T-helper 2 cell (primary cell): ENCODE measurements at places on chromosomes 5 and 9.

GRCh38 chr5:9056046-9056445 is 489.8 kb downstream of the SEMA5A start:
- no peak for DNase-seq

GRCh38 chr9:109859447-109859846 is 79.4 kb downstream of the PALM2AKAP2 start:
- no peak for DNase-seq

- DNase-seq: no peak
Observed at GRCh38 chr9:33043671-33044070, 18.6 kb downstream of the DNAJA1 start.

GRCh38 chr5:109767997-109768396 is 78.3 kb downstream of the MAN2A1 start:
- no peak for DNase-seq

DNA sequence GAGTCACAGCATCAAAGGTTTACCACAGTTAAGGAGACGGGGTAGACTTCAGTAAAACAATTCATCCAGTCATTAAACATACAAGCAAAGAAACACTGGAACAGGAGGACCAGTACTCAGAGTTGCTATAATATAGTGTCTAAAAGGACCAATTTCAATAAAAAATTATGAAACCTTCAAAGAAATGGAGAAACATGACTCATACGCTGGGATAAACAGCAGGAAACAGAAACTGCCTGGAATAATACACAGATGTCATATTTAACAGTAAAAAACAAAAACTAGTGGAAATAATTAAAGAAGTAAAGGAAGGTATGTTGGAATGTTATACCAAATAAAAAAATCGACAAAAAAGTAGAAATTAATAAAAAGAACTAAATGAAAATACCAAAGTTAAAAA is 1075.9 kb downstream of the NR2F1-AS1 start:
- no peak for DNase-seq

GRCh38 chr9:5274770-5275169 is 29.7 kb downstream of the RLN2 start:
- no peak for DNase-seq

- DNase-seq: no peak
Observed at GRCh38 chr9:16417161-16417560, 453.3 kb downstream of the BNC2 start.

DNA sequence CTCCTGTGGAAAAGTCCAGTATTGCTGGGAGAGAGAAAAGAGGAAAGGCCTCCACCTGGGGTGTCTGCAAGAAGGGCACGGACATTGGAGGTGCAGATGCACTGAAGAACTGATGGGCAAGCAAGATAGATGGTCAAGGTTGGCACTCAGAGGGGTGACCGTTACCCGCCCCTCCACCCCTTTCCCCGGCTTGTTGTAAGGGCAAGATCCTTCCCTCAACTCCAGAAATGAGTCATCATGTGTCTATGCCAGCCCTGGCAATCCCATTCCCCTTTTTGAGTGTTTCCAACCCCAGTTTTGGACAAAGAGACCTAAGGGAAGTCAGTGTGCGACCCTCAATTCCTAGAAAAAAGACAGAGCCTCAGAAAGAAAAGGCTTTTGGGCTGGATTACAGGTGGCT is 34.9 kb upstream of the ATP6V1G1 start:
- no peak for DNase-seq

DNA sequence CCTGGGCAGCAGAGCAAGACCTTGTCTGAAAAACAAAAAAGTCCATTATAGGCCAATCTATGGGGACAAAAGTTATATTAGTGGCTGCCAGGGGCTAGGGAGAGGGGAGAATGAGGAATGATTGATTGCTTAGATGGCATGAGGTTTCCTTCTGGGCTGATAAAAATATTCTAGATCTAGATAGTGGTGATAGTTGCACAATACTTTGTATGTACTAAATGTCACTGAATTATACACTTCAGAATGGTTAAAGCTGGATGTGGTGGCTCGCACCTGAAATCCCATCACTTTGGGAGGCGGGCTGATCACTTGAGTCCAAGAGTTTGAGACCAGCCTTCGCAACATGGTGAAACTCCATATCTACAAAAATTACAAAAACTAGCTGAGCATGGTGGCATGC is 42.8 kb upstream of the TEX48 start:
- no peak for DNase-seq

- no peak for DNase-seq
Observed at GRCh38 chr5:15499528-15500324, at the start of gene FBXL7. TSS of gene FBXL7 (plus strand) at chr5:15500180.

DNA sequence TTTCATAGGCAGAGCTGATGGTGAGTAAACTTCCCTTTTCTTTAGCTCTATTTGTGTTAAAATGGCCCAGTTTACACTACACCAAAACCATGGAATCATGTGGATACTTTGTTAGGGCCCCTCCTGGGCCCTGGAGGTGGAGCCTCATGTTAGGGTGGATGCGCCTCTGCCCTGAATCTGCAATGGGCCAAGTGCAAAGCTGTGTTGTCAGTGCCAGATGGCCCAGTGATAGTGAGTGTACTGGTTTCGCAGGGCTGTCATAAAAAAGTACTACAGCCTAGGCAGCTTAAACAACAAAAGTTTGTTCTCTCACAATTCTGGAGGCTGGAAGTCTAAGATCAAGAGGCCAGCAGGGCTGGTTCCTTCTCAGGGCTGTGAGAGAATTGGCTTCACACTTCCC is 64.8 kb downstream of the HSPA4 start:
- no peak for DNase-seq

GRCh38 chr5:133565993-133566392 is 46.3 kb downstream of the FSTL4 start:
- DNase-seq: no peak

DNA sequence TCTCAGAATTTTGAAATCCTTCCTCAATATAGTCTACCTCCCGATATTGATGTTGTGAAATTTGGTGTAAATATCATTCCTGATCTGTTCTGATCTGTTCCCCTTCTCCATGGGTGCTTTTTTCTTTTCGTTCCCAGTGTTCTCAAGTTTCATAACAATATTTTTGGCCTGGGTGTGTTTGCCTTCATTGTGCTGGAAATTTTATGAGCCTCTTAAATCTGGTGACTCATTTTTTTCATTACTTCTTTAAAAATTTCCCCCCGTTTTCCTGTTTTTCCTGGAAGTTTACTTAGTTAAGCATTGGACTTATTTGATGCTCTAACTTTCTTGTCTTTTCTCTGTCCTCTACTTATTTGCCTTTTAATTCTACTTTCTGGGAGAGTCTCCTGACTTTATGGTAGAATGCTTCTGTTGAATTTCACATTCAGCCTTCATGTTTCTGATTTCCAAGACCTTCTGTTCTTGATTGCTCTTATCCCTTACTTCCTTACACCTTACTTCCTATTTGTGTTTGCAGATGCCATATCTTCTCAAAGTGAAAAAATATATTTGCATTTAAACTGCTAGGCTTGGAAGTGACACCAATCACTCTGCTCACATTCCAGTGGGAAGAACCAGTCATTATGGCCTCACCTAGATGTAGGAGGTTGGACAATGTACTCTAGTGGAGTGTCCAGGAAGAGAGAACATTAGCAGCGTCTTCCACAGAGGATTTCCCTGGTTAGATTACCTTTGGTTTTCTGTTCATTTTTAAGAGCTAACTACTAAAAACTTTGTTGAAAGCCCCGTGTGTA is 441.9 kb downstream of the ARHGEF28 start:
- DNase-seq: no peak

GRCh38 chr9:126215486-126215885 is 111.1 kb upstream of the MVB12B start:
- DNase-seq: no peak

DNA sequence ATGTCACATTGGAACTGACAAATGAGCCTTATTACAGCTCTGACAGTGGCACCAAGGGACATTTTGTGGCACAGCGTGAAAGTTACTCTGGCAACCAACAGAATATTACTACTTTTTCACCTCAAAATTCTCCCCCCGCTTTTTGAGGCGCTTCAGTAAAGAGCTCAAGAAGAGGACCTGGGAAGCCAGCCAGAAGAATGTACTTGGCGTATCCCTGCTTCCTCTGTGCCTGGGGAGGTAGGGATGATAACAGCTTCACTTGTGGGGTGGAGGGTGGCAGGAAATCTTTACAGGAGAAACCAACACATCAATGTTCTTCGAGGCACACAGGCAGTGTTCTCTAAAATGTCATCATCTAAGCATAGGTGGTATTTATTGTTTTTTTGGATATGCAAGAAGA is 624.1 kb downstream of the NR2F1-AS1 start:
- DNase-seq: no peak

DNA sequence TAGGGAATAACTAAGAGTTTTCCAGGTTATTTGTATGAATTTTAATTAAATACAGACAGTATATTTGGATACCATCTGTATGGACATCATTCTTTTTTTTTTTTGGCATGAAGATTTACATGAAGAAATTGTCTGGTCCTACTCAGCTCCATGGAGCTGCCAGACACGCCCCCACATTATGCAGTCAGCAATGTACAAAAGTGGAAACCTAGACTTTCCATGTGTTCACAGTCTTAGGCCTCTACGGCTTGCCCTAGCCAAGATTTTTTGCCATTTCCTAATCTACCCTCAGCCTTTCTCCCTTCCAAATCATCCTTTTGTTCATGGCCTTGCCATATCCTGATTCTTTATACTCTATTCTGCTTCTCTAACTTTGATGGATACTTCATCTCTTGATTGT is 207.1 kb downstream of the SGCD start:
- DNase-seq: no peak

GRCh38 chr5:133941456-133942196 is 26.8 kb downstream of the C5orf15 start:
- DNase-seq: no peak

DNA sequence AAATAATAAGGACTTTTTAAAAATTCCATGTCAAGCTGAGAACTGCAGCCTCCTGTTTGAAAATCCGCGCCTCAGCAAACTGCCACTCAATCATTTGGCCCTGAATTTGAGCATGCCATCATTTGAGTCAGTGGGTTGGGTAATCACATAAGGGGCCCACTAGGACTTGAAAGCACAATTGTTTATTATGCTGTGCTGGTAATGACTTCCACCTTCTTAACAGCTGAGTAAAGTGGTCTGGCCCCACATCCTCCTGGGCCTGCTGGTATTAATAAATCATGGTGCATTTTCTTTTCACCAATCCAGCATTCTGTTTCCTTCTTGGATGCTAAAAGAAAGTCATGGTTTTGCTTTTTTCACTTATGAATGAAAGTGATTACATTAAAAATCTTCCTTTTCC is 103.0 kb upstream of the CTSL start:
- no peak for DNase-seq

DNA sequence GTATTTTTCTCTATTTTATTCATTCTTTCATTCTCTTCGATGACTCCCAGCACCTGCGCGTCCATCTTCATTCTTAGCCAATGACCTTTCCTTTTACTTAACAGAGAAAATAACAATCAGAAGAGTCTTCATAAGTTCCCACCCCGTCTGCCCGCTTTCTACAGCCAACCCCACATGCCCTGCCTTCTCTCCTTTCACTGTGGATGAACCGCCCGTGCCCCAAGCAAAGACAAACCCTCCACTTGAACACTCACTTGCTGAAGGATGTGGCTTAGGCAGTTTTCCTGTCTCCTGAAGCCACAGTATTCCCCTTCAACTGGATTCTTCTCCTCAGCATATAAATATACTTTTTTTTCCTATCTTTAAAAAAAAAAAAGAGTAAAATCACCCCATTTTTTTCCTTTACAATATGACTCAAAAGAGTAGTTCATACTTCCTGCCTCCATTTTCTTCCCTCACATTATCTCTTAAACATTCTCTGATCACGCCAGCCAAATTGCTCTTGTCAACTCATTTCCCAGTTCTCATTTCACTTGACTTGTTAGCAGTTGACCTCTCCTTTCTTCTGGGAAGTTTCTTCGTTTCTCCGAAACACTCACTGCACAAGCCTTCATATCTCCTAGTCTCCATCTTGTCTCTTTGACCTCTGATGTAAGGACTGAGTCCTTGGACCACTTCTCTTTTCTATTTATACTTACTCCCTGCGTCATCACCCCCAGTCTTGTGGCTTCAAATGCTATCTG is 11.1 kb downstream of the NIPSNAP3B start:
- no peak for DNase-seq

GRCh38 chr5:54458221-54458620 is 2.7 kb downstream of the HSPB3 start:
- no peak for DNase-seq

- no peak for DNase-seq
Observed at GRCh38 chr9:134011401-134011800, 13.9 kb upstream of the BRD3OS start.

- DNase-seq: no peak
Observed at GRCh38 chr9:106962615-106963363, 99.8 kb downstream of the ZNF462 start.

DNA sequence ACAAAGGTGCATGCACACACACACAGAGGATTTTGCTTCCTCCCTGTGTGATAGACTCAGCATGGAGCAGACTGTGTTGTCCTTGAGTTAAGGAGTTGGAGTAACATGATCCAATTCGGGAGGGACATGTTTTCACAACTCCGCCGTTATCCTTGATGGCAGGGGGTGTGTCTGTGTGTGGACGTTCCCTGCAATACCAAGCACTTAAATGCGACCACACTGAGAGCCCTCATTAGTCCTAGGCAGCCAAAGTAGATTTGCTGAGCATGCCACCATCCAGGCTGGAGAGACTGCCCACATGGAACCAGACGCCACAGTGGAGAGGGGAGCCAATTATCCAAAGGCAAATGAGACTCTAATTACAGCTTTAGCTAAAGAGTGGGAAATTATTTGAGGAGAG is 140.1 kb downstream of the DOCK2 start:
- no peak for DNase-seq

DNA sequence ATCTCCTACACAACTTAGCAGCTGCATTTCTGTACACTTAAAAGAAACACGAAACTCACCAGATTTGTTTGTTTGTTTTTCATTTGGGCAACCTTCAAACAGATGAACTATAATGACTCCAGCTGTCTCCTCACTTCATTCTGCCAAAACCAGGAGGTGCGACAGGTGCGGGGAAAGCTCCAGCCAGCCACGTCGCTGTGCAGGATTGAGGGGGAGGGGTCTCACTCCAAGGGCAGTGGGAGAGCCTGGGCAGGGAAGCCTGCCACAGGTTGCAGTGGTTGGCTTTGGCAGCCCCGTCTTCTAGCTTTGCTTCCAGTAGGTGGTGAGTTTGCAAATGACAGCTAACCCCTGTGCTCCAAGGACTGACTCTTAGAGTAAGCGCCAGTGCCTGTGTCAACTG is 215.8 kb downstream of the CEMIP2 start:
- no peak for DNase-seq

DNA sequence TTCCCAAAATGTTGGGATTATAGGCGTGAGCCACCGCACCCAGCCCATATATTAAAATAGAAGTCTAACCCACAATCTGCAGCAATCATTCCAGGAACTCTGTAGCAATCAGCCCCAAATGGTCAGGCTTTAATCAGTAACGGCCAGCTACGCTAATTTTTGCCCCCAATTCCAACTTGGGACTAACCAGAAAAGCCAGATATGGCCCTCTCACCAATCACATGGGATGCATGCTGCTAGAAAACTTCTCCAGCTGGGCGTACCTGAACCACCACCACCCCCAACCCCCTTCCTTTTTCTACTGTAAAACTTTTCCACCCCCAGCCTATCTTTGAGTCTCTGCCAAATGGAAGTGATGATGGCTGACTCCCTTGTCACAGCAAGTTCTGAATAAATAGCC is 4.1 kb downstream of the SUSD1 start:
- DNase-seq: no peak

GRCh38 chr9:69535911-69536310 is 136.3 kb downstream of the APBA1 start:
- DNase-seq: no peak

GRCh38 chr9:19371942-19372341 is 8.1 kb downstream of the RPS6 start:
- no peak for DNase-seq
